ENCODE measurements at places on chromosomes 5 and 9. TPM values are rescaled to one million over a fixed set of nuclear protein-coding genes. Genes with fewer than 3 reads are reported as not detected.

- H3K27ac ChIP-seq: no peak overlapping the region
- no peaks in the 10 kb centered on the region for H3K27me3 ChIP-seq
- no peaks in the 10 kb centered on the region for H3K4me1 ChIP-seq
- DNase-seq: no peak
These were observed 908.2 kb upstream of the CDH10 start for GRCh38 chr5:25552871-25553481.

- H3K4me1 ChIP-seq: no peaks in the 10 kb centered on the region
- H3K27ac ChIP-seq: no peak overlapping the region
- H3K36me3 ChIP-seq: no peaks in the 10 kb centered on the region
- peaks cover 12% of the 10 kb centered on the region for H3K27me3 ChIP-seq
These were observed 60.3 kb downstream of the NR6A1 start for GRCh38 chr9:124710766-124711165.

The SLC36A3 gene
- not detected for polyA plus RNA-seq

The SNCAIP gene
- polyA plus RNA-seq: not detected

- DNase-seq: no peak
- no peaks in the 10 kb centered on the region for H3K27me3 ChIP-seq
- H3K4me1 ChIP-seq: peaks cover 84% of the 10 kb centered on the region
- no peak overlapping the region for H3K4me3 ChIP-seq
- peaks cover 23% of the 10 kb centered on the region for H3K36me3 ChIP-seq
These were observed 10.6 kb downstream of the TENT4A start for GRCh38 chr5:6723816-6724300.

- peak overlapping the region; percentile 55 for H3K4me3 ChIP-seq
- H3K27me3 ChIP-seq: no peaks in the 10 kb centered on the region
- H3K4me1 ChIP-seq: peaks cover 76% of the 10 kb centered on the region
- peak overlapping the region; percentile 87 for H3K27ac ChIP-seq
These were observed 73.1 kb downstream of the STK10 start for GRCh38 chr5:172114875-172115422.

The DBH gene
- not detected for polyA plus RNA-seq

- no peak overlapping the region for H3K27ac ChIP-seq
- no peaks in the 10 kb centered on the region for H3K4me1 ChIP-seq
- no peak for DNase-seq
- H3K36me3 ChIP-seq: peaks cover 69% of the 10 kb centered on the region
These were observed 45.1 kb upstream of the HK3 start for GRCh38 chr5:176944268-176944667.

DNA sequence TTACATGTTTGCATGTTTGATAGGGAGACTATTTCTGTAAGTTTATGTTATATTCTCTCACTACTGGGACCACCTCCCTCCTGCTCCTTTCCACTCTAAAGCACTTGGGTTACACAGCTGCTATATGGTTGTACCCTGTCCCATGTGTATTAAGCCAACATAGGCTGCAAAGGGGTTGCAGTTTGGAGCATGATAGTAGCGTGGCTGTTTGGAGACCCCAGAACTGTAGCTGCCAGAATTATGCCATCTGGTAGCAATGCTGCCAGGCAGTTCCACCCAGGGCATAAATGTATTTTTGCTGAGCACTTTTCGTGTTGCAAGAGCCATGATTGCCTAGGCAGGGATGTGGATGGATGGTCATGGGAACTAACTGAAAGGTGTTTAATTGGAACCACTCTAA, 81.8 kb downstream of the CNTLN start:
- H3K27me3 ChIP-seq: no peaks in the 10 kb centered on the region
- no peak overlapping the region for H3K27ac ChIP-seq
- H3K4me3 ChIP-seq: no peak overlapping the region

The NUDT12 gene
- 0.34 TPM for polyA plus RNA-seq

GRCh38 chr5:41211417-41211816, 1.9 kb downstream of the C6 start:
- no peak overlapping the region for H3K4me3 ChIP-seq
- no peak for DNase-seq
- H3K27ac ChIP-seq: no peak overlapping the region
- no peaks in the 10 kb centered on the region for H3K4me1 ChIP-seq

DNA sequence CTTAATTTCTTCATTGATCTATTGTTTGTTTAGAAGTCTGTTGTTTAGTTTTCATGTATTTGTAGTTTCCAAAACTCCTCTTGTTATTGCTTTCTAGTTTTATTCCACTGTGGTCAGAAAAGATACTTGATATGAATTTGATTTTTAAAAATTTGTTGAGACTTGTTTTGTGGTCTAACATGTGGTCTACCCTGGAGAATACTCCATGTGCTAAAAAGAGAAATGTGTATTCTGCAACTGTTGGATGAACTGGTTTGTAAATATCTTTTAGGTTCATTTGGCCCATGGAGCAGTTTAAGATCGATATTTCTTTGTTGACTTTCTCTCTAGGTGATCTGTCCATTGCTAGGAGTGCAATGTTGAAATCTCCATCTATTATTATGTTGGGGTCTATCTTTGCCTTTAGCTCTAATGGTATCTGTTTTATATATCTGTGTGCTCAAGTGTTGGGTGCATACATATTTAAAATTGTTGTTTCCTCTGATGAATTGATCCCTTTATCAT, 150.6 kb upstream of the ATP10B start:
- H3K4me3 ChIP-seq: no peak overlapping the region
- H3K4me1 ChIP-seq: no peaks in the 10 kb centered on the region
- H3K27me3 ChIP-seq: no peaks in the 10 kb centered on the region
- H3K27ac ChIP-seq: no peak overlapping the region

DNA sequence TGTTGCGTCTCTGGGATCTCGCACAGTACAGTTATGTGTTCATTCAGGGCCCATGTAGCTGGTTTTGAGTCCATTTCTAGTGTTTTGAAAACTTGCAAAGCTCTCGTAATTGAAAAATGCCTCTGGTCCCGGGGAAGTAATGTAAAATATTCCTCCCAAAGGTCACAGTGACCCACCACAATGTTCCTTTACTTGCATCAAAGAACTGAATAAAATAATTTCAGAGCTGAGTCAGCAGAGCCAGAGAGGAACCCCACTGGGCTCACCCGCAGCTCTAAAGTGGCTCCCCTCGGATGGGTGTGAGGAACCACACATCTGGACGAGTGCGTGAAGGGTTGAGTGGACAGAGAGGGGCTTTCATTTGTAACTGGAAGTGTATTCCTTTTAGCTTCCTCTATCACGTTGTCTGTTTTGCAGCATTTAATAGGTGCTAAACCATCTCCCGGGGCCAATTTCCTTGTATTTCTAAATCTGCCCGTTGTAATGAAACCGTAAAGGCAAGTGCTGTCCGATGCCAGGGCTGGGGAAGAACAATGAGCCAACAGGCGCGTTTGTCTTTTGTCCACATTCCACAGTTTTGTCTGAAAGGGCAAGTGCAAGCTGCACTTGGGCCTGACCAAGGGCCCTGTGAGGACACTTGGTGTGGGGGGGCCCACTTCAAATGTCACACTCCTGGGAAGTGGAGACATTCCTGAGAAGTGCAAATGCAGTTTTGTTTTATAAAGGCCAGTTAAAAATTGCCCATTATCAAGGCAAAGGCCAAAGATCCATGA, 29.9 kb downstream of the COL5A1 start:
- H3K27ac ChIP-seq: no peak overlapping the region
- H3K36me3 ChIP-seq: no peaks in the 10 kb centered on the region
- H3K4me1 ChIP-seq: no peaks in the 10 kb centered on the region
- H3K4me3 ChIP-seq: no peak overlapping the region

DNA sequence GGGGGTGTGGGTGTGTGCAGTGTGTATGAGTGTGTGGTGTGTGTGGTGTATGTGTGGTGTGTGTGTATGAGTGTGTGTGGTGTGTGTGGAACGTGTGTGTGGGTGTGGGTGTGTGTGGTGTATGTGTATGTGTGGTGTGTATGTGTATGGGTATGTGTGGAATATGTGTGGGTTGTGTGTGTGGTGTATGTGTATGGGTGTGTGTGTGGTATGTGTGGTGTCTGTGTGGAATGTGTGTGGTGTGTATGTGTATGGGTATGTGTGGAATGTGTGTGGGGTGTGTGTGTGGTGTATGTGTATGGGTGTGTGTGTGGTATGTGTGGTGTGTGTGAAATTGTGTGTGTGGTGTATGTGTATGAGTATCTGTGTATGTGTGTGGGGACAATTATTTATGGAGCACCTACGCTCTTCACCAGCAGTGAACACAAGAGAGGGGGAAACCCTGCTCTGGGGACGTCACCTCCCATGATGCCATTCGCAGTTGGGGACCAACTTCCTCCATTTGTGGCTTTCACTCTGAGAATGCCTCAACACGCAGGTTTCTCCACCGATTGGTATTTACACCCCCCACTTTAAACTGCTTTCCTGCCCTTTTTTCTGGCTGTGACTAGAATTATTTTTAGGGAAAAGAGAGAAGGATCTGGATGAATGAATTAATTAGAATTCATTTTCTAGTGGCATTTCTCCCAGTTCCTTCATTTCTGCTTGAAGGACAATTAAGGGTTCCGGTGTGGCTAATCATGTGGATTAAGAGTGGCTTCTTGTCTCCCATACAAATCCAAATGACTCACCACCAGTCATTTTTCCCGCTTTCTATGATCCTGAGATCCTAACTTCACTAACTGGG, 238.1 kb downstream of the ROR2 start:
- no peaks in the 10 kb centered on the region for H3K4me1 ChIP-seq
- DNase-seq: no peak
- H3K27ac ChIP-seq: no peak overlapping the region
- H3K4me3 ChIP-seq: no peak overlapping the region
- peaks cover 2% of the 10 kb centered on the region for H3K27me3 ChIP-seq
- H3K36me3 ChIP-seq: no peaks in the 10 kb centered on the region

DNA sequence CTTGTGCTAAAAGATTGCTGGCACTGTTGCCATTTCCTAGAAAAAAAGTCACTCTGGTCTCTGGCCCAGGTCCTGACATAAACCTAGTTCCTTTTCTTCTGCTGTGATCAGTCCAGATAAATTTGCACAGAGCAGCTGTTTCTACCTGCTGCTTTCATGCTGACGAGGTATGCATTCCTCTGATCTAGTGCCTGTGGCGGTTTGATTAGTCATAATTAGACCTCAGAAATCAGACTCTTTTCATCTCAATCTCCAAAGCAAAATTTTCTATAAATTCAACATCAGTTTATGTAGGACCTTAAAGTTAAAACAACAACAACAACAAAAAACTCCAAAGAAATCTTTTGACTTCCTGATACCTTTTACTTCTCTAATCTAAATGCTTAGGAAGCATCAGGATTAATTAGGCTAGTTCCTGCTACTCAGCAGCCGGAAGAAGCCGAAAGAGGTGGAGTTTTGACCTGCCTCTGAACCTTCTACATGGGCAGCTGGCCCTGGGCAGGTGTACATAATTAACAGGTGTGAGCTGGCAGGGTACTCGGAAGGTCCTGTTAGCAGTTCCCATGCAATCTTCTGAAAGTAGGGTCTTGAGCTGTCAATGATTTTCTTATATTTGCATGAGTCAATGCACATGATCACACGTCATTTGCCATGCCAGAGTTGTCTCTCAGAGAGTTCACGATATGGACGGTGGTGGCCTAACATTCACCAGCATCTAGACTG, 83.3 kb upstream of the CCDC112 start:
- DNase-seq: peak; percentile 40
- H3K4me1 ChIP-seq: peaks cover 12% of the 10 kb centered on the region
- H3K27me3 ChIP-seq: peaks cover under 1% of the 10 kb centered on the region
- peak overlapping the region; percentile 27 for H3K4me3 ChIP-seq

Data from CD4-positive, CD25-positive, alpha-beta regulatory T cell (primary cell).